AG09309 (cell line): ENCODE measurements at places on chromosomes 16 and 17.

DNA sequence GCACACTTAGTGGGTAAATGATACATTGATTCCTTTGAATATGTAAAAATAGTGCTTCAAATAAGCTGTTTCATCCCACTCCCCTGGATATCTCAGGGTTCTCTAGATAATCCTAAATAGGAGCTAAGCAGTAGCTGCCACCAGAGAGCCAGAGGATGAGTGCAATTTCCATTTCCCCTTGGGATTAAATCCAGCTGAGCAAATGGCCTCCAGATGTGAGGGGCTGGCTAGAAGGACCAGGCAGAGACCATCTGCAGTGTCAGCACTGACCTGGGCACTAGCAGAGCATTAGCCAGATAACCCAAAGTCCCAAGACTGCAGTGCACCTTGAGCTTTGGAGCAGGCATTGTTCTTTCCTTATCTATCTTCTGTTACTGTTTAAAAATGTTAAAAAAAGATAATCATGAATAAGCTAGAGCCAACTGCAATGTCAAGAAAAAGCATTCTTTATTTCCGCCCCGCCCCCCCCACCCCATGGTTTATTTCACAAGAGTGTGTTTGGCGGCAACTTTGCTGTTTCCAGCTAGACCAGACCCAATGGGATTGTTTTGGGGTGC is 19.5 kb downstream of the GPR179 start:
- DNase-seq, result no peak

- no peak for DNase-seq
Measured at GRCh38 chr17:49997301-49997650, 2.3 kb upstream of the DLX3 start.

DNA sequence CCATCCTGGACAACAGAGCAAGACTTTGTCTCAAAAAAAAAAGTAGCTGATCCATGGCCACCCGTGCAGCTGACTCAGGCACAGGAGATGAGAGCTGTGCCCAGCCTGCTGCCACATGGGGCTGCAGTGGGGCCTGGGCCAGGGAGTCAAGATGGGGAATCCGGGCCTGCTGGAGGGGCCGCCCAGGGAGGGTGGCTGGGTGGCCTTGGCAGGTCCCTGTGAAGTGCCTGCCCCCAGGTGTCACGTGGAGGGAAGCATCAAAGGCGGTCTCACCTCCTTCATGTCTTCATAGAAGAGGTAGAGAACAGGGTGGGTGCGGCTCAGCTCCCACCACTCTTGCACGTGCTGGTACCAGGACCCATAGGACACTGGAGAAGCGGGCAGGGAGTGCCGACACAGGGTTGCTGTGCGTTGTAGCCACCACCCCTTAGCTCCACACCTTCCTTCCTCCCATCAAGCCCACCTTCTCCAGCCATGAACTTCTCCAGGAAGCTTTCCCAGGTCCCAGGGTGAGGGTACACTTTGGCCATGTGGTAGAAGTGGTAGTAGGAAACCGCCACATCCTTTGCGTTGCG is 3.8 kb downstream of the SULT1A2 start:
- no peak for DNase-seq

- no peak for DNase-seq
Measured at GRCh38 chr17:17494870-17495535, 1.2 kb downstream of the RASD1 start.

DNA sequence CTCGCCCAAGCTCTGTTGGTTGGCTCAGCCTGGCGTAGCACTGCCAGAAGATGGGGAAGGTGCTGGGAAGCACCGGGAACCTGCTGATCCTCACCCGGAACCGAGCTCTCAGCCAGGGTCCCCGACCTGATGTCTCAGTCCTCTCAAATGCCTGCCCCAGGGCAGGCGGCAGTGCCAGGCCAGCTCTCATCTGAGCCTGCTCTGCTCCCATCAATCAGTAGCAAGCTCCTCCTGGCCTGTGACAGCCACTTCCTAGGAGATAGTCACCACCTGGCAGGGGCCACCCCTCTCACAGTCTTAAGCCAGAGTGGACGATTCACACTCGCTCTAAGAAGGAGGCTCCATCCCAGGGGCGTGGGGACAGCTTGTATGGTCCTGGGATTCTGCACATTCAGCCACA is 62.0 kb downstream of the ENGASE start:
- no peak for DNase-seq

DNA sequence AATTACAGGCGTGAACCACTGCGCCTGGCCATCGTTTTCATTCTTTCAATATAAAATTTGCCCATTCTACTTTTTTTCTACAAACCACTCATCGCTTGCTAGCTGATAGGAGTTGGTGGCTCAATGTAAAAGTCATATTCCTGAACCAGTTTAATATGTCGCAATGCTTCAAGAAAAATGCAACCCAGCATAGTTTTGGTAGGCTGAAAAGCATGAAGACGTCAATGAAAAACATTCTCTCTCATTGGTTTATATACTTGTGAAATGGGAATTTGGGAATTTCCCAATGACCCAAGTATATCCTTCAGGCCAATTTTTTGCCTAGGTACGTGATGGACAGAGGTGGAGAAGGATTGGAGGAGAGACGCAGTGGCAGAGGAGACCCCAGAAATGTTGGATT is 26.9 kb downstream of the USP43 start:
- no peak for DNase-seq

DNA sequence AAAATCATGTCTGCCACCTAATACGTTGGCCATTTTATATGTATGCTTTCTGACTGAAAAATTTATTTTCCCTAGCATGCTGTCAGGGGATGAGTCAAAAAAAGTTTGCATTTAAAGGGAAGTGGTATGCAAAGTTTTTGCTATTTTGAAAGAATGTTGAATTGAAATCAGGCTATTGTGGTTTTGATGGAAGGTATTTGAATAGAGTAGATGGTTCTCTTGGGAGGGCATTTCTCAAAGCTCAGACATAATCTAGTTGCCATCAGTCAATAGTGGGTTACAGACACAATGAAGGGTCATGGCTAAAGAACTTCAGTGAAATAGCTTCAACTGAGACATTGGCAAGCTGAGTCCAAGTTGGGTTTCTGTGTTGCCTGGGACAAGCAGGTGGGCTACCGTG is 102.4 kb downstream of the MAP2K6 start:
- DNase-seq, result no peak

- no peak for DNase-seq
Measured at GRCh38 chr17:44547625-44548267, 9.5 kb upstream of the FZD2 start.

GRCh38 chr16:19997264-19997663 is 76.4 kb downstream of the GPR139 start:
- no peak for DNase-seq

DNA sequence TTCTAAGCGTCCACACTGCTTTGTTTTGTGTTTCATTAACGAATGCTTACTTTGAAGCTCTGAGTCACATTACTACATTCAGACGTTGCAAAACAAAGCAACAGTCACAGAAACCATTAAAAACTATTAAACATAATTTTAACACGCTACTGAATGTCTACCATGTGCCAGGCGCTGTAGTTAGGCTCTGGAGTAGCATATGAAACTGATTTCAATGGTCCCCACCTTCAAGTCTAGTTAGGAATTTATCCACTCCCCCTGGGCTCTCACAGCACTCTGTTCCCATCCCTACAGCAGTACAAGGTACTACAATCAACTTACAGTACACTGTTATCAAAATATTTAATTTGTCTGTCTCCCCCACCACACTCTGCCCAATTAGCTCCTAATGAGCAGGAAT is 631 bp downstream of the UTP6 start:
- DNase-seq, result no peak
